ENCODE measurements at places on chromosomes 11 and 22.
A peak's percentile ranks its signal among the peaks of the same experiment; 100 is the strongest.

DNA sequence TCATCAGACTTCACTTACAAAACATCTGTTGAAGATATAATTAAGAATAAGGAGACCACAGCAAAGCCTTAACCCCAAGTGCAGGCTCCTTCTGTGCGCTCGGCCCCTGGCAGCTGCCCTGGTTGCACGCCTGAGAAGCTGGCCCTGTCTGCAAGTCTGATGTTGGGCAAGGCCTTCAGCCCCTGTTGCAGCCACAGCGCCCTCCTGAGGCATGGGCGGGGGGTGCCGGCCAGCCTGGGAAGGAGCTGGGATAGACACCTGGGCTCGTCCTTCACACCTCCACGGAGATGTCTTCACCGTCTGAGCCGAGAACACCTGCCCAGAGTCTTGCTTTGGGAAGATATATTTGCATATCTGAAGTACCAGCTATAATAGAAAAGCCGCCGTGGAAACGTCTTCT is 104.1 kb downstream of the MPPED1 start:
- no peak for DNase-seq

DNA sequence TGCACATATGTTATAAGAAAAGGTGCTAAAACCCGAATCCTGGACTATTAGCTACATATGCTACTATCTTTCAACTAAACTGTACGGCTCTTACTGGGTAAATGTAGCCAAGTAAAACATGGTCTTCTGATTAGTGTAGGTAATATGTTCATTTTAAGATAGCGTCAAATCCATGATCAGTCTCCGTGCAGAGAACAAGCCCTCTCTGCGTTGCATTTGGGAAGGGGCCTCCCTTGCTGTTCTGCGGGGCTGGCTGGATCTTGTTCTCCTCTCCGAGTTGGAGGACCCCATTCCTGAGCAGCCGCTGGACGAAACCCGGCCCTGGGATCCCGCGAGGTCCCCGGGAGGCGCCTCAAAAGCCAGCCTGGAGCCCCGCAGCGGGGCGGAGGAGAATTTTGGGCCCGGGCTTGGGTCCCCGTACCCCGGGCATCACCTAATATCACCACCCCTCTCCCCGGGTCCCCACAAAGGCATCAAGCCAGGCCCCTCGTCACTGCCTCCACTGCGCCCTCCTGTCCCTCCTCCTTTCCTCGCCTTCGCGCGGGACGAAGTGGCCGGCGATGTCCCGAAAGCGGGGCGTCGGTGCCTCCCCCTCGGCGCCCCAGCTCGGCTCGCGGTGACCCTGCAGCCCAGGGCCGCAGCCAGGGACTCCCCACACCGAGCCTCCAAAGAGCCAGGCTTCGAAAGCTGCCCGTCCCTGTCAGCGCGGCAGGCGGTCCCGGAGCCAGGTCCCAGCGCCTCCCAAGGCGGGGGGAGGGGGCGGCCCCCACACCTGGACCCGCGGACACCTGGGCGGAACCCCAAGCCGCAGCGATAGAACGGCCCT is 54.5 kb upstream of the FBXO3 start:
- DNase-seq, result no peak

DNA sequence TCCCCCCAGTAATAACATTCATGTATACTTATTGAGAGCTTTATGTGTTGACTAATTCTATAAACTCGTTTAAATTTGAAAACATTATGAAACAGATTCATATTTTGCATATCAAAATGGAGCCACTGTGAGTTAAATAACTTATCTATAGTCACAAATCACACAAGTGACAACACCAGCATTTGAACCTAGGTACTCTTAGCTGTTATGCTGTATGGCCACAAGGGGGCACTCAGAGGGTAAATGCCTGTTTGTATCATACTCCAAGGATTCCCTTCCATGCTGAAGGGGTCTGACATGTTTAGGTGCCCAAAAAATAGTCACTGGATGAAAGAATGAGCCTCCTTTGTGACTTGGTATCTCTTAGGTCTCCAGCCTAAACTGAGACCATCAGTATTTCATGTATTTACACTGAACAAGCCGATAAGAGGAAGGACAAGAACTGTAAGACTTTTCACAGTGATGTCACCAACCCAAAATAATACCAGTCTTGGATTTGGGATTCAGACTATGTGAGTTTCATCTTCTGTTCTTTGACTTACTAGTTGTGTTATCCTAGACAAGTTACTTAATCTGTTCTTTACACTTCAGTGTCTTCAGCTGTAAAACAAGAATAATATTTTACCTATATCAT is 12.2 kb upstream of the OR52D1 start:
- no peak for DNase-seq

DNA sequence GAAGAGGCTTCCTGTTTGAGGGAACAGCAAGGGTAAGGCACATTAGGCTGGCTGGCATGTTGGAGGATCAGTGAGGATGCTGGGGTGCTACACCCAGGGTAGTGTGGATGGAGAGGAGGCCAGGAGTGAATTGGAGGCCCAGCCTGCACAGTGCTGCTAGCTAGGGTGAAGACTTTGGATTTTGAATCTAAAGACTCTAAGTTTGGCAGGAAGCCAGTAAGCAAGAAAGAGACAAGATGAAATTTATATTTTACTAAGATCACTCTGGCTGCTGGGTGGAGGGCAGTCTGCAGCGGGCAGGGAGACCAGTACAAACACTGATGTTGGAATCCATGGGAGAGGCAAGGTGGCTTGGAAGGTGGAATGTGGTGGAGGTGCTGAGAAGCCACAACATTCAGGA is 43.6 kb downstream of the TSPAN18 start:
- DNase-seq, result no peak

- no peak for DNase-seq
Observed at GRCh38 chr22:32103658-32104315, 55.3 kb downstream of the C22orf42 start.

GRCh38 chr22:26524870-26525269 is 12.6 kb upstream of the TFIP11 start:
- no peak for DNase-seq

GRCh38 chr11:9380773-9381172 is 3.7 kb upstream of the IPO7 start:
- DNase-seq, result no peak

DNA sequence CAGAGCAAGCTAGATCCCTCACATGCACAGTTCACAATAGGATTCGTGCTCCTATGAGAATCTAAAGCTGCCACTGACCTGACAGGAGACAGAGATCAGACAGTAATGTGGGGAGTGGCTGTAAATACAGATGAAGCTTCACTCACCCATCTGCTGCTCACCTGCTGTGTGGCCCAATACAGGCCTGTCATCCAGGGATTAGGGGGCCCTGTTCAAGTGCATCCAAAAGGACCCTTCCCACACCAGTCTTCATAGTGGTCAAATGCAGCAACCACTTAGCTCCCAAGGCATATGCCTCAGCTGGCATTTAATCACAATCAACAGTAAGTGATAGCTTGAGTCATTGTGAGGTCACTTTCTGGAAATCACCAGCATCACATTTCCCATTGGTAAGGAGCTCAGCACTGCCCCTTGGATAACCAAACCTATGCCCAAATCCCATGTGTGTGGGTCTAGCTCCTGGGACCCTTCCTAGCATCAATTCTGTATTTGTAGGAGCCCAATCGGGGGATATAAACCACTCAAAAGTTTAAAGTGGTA is 65.6 kb downstream of the OR4C45 start:
- no peak for DNase-seq

DNA sequence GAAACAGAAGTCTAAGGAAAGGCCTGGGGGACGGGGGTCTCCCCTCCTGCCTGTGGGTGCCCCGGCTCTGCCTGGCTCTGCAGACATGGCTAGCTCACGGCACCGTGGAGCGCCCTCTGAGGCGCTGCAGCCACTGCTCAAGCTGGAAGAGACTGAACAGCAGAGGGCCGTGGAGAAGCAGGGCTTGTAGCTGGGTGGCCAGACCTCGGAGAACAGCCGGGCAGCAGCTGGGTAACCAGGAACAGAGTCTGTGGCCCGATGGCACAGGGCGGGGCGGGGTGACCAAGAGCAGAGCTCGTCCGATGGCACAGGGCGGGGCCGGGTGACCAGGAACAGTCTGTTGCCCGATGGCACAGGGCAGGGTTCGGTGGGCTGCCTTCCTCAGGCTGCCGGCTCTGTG is 18.1 kb downstream of the RNH1 start:
- DNase-seq, result no peak

- DNase-seq, result peak; percentile 81
Observed at GRCh38 chr11:64846998-64847666, 2.7 kb upstream of the CDC42BPG start.

DNA sequence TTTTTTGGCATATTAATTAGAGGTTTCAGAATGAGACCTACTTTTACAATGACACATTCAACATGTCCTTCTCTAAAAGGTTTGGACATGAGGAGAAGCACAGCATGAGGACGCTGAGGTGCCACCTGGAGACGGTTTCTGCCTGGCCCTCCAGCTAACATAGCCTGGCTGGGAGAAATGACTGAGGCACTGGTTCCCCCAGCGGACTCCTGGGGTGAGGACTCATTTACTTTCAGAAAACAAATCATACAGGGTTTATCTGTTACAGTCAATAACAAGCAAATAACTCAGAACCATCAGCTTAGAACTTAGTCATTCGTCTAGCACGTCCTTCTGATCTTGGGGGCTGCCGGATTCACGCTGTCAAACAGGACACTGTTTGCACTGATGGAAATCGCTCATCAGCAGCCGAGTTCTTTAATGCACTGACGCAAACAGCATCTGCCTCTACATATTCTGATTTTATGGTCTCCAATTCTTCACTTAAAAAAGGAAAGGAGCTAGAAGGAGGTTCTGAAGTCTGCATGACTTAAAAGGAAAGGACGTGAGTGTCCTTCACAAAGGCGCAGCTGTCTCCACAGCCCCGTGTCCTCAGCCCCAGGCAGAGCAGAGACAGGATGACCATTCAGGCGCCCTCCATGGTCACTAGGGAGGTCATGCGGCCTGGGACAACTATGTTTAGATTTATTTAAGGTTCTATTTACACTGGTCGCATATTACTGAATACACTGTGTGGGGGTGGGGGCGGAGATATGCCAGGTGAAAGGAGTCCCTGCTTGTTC is 44.2 kb downstream of the CERK start:
- DNase-seq, result no peak

- no peak for DNase-seq
Observed at GRCh38 chr11:106748059-106748458, 270.2 kb downstream of the GUCY1A2 start.

DNA sequence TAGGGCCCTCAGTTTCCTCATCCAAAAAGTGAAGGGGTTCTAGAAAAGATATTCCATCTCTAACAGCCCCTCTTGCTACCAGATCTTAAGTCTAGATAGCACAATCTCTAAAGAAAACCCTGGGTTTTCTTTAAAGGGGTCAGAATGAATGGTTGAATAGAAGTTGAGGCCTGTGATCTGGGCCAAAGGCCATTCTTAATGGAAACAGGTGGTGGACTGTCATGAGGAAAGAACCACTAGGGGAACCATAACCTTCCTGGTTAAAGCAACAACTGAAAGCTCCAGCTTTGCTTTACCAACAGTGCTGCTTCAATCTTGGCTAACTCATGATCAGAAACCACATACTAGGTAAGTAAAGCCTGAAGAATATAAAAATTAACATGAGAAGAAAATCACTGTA is 1.8 kb downstream of the CELF1 start:
- no peak for DNase-seq

DNA sequence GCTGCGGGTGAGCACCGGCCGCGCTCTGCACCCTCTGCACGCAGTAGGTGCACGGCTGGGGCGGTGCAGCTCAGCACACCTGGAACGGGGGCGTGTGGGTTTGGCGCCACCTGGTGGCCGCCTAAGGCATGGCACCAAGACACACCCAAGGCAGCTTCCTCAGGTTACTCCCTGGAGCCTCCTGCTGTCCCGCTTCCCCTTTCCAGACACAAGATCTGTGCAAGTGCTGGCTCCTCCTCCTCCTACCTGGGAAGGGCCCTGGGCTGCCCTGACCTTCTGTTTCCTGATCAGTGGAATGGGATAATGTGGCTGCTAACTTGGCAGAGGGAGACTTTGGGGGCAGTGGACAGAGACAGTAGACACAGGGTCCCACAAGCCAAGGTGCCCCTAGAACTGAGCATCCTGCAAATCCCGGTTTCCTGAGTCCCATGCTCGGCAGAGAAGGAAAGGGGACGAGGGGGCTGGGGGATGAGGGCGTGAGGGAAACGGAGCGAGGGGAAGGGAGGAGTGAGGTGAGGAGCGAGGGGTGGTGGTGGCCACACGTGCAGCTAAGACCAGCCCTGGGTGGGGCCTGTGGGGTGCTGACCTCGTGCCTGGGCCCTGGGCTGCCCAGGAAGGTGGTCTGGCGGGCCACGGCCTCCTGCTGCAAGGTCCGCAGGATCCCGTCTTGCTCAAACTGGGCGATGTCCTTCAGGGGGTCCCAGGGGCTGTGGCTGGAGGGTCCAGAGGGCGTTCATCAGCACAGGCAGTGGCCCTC is 34.8 kb upstream of the CARS1 start:
- peak; percentile 35 for DNase-seq

DNA sequence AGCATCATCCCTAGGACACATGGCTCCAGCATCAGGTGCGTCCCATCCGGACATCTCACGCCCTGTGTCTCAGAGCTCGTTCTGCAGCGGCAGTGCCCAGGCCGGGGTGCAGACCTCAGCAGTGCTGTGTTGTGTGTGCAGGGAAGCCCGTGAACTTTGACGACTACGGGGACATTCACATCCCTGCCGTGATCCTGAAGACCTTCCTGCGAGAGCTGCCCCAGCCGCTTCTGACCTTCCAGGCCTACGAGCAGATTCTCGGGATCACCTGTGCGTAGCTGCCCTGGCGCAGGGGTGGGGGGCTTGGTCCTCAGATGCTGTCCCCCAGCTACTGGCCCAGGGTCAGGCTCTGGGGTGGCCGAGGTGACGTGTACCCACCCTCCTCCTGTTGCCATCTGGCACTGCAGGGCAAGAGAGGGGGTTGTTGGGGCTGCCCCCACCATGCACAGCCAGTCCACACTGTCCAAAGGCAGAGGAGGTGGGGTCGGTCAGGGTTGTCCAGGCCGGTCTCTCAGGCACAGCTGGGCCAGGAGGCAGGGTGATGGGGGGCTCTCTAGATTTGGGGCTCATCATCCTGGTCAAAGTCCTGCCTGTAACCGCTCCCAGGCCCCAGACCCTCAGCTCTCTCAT is 96.5 kb downstream of the ARHGAP8 start:
- no peak for DNase-seq
